ENCODE measurements at places on chromosomes 5 and 9.

DNA sequence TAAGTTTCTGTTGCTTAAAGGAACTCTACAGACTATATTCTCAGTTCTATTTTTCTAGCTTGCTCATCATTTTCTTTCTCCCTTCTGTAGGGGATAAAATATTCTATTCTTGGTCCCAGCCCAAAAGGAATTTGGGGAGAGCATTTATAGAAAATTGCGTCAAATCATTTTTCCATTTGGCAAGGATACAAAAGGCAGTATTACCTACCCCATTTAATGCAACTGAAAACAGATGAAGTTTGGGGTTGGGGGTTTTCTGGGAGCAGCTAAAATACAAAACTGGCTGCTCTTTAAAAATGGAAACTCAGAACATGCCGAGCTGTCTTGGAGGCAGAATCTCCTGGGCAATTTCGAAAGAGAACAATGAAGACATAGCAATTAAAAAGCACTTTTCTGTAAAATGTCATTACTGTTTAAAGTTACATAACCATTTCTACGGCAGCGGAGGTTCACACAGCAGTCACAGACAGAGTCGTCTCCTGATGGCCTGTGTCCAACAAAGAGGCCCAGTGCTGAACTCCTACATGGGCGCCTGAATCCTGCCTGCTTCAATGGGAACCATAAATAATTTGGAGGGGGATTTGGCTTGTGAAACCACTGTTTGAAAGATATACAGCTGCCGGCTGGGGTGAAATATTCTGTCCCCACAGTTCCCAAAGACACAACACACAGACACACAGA is 152.4 kb downstream of the BRINP1 start:
- no peak for DNase-seq

DNA sequence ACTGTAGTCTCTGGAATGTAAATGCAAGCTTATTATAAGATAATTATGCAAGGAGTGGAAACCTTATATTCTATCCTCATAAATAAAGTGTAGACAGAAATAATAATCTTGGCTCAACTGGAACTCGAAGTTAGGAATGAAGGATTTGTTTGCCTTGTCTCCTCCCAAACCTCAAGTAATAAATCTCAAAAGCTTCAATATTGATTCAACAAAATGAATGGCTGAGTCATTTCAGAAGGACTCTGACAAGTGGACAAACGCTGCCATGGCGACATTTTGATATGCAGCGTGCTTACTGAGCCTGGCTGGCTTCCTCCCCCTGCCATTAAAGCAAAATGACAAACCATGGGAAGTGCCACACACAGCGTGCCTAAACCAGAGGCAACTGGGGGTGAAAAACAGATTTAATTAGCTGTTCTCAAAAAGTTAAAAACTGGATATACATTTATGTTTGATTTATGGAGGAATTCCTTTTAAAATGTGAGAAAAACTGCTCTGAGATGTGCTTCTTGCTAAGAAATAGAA is 10.5 kb upstream of the ADGRV1 start:
- DNase-seq: no peak

GRCh38 chr9:127950513-127951289 is 13.0 kb upstream of the DPM2 start:
- DNase-seq: no peak

DNA sequence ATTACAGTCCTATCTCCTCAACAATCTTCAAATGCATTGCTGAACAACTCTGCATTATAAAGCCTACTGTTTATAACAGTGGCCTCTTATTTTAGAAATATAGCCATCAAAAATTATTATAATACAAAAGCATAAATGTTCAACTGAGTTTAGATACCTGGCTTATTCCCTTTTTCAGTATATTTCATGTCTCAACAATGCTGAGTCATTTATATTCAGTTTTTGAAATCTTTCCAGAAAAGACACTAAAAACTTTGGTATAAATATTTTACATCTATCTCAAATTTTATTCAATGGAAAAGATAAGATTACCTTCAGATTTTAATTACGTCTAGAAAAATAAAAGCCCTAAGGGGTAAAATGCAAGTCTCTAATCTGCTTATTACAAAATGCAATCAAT is 37.9 kb downstream of the LURAP1L start:
- DNase-seq: no peak

DNA sequence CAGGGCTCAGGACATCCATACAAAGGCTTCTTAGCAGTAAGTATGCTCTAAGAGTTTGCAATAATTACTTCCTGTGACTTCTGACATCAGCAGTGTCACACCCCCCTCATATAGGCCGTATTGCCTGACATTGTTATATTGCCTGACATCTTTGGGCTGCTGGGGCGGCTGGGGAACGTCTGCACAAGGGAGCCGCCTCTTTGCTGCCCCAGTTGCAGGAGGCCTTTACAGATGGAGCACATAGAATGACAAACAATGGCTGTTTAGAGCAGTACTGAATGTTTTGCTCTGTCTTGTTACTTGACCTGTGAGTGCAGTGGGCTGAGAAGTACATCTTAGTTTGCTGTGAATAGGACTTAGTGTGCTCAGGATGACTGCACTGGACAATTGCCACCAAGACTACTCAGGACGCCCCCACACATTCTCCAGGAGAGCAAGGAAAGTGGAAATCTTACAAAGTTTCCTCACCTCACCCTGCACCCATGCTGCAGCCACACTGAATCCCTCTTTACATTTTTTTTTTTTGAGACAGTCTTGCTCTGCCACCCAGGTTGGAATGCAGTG is 65.4 kb upstream of the SPOCK1 start:
- DNase-seq: no peak

DNA sequence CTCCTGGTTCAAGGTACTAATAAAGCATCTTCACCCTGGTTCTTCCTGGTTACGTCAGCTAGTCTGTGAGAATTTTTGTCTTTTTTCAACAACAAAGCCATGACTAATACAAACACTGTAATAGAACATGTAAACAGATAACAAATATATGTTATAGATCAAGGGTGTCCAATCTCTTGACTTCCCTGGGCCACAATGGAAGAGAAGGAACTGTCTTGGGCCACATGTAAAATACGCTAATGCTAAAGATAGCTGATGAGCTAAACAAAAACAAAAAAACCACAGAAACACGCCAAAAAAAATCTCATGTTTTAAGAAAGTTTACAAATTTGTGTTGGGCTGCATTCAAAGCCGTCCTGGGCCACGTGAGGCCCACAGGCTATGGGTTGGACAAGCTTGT is 124.5 kb upstream of the GNA14 start:
- no peak for DNase-seq

DNA sequence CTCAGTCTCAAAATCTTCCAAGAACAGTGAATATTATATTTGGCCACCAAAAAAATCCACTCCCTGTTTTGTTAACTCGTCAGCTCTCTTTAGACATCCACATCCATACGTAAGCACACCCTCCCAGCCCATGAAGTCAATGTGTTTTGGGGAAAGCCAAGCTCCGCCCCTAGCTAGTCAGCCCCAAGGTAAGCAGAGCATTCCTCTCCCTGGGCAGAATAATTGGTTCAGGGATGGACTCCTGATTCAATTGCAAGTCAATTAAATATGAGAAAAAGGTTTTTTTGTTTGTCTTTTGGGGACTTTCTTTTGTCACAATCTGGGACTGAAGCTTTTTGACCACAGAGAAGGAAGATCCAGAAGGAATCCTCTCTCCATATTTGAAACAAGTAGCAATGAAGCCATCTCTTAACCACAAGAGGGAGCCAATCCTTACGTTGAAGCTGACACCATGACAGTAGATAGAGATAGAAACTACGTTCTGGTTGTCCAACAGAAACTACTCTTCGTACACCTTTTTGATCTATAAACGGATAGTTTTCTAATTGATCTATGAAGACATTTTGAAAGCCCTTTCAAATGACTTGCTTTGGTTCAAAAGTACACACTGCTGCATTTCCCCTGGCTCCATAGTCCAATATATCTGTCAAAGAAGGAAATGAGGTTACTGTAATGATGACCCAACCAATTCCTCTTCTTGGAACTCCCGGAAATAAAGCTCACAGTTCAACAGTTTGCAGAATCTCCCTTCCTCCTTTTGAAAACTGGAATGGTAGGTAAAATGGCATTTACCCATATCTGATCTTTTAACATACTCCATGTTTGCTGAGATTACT is 166.4 kb downstream of the TLE1 start:
- peak; percentile 94 for DNase-seq

DNA sequence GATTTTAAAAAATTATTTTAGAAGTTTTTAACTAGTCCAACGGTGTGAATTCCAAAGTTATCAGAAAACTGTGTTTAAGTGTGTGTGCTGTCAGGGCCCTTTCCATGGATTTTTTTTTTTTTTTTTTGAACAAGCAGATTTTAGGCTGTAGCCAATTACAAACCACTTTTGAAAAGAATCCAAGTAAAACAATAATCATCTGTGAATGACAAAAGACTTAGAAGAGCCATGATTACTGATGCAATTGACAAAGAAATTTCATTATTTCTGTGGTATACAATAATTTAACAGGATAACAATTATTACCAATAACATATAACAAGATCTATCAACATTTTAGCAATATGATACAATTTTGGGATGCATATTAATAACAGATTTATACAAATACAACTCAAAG is 16.2 kb upstream of the PAIP1 start:
- DNase-seq: no peak

- no peak for DNase-seq
These were observed 22.1 kb downstream of the JADE2 start for GRCh38 chr5:134547579-134547978.

DNA sequence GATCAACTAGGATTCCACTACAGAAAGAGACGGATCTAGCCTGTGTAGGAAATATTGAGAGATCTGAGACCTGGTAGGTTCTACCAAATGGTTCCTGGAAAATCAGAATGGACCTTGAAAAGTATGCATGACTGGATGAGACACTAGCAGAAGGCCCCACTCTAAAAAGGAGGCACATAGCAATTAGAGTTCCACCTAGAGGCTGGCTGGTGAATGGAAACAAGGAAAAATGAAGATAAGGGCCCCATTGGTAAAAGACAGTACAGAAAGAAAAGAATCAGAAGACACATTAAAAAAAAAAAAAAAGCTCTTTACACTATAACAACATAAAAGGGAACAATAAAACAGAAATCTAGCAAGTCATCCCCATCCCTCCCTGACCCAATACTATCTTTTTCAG is 518.5 kb downstream of the NR2F1-AS1 start:
- DNase-seq: peak; percentile 13

DNA sequence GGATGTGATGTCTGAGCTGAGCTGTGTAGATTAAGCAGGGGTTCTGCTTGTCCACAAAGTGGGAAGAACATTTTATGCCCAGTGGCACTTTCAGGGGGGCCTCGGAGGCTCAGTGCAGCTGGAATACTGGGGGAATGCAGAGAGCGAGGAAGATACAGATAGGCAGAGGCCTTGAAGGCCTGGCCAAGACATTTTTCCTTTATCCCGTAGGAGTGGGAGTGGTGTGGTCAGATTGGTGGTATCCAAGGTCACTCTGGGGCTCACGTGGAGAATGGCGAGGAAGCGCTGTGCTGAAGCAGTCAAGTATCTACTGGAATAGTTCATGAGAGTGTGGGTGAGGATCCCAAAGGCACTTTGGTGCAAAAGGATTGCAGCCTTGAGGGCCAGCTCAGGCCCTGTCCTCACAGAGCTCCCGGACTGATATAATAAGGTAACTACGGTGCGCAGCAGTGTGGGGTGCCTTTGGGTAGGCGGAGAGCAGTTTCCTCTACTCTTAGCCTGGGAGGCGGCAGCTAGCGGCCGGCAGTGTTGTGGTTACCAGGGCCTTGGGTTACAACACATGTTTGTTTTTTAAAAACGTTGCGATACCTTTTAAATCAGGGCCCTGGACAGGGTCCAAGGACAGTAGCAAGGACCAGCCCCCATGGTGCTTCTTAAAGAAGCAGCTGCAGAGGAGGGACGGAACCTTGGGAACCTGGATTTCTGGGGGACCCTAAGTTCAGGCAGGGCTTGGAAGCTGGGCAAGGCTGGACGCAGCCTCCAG is 10.8 kb upstream of the CCDC69 start:
- no peak for DNase-seq

DNA sequence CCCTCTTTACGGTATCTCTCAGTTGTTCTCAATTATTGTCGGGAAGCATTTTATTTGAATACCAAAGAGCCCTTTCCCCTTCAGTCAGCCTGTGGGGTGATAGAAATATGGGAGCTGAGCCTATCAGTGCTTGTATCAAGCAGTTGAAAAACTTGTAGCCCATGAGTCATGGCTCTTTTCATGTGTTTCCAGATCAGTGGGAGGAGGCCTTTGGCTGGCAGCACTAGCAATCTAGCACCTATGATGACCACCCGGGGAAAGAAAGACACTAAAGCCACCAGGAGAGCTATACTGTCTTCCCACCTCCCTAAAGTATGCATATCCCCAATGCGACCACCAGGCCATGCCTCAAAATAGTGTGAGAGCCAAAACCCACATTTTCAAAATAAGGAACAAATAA is 696.9 kb upstream of the C9orf72 start:
- no peak for DNase-seq

DNA sequence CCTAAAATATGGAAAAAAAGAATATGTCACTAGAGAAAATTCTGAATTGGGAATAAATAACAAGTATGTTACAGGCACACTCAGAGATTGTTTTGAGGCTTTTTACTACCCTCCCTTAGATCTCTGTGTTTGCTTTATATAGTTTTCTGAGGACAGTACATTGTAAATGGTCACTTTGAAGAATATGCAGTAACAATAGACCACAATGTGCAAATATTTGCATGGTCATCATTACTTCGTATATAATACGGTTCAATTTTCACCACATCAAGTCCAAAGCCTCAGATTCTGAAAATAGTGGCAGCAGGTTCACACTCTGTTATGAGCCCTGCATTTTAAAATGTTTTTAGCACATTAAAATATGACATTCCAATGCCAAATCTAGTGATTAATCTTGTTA is 238.6 kb downstream of the ADAMTS6 start:
- DNase-seq: no peak

GRCh38 chr5:37738057-37738691 is 101.7 kb downstream of the GDNF start:
- DNase-seq: no peak

- peak; percentile 44 for DNase-seq
These were observed 40.8 kb downstream of the SHC3 start for GRCh38 chr9:89137542-89138462.

- no peak for DNase-seq
These were observed 10.8 kb downstream of the NFIB start for GRCh38 chr9:14303100-14303499.

DNA sequence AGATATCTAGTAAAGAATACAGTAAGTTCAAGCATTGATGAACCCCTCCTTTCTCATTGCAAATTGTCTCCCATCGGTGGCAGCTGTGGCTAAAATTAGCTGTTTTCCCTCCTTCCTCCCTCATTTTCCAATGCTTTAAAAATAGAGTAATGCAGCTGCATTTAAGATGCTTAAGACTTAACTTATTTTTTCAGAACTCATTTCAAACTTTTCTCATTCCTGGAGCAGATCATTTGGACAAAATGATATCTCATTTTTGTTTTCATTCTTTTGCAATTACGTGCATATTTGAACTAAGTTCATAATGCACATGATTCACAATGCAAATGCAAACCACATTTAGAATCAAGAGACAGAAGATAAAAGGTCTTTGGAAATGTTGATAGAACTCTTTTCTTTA is 14.6 kb downstream of the HSPB3 start:
- DNase-seq: no peak
